ENCODE measurements at places on chromosomes 16 and 17.

GRCh38 chr17:42273474-42274252, 2.5 kb downstream of the STAT5B start:
- DNase-seq = no peak

DNA sequence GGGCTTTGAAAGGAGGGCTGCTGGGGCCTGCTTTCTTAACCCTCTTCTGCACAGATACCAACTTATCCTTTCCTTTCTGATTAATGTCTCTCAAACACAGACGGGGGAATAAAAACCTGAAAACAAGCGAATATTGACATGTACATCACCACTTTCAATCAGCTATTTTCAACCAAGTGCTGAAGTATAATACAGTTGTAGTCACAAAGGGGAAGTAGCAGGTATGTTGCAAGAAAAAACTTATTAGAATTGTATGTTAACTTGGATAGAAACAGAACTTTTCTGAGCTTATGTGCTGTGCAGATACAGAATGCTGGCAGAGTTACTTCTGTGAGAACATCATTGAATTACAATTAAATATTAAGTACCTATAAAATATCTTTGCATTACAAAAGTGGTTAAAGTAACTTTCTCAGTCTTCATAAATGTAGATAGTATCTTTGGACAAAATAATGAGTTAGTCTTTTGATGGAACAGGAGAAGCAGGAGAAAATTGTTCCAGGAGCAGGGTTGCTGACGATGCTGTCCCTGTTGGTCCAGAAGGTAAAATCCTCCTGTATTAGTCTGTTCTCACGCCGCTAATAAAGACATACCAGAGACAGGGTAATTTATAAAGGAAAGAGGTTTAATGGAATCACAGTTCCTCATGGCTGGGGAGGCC, 59.5 kb downstream of the RPTOR start:
- no peak for DNase-seq

GRCh38 chr17:76996741-76997694, 128.8 kb downstream of the MGAT5B start:
- DNase-seq = no peak

DNA sequence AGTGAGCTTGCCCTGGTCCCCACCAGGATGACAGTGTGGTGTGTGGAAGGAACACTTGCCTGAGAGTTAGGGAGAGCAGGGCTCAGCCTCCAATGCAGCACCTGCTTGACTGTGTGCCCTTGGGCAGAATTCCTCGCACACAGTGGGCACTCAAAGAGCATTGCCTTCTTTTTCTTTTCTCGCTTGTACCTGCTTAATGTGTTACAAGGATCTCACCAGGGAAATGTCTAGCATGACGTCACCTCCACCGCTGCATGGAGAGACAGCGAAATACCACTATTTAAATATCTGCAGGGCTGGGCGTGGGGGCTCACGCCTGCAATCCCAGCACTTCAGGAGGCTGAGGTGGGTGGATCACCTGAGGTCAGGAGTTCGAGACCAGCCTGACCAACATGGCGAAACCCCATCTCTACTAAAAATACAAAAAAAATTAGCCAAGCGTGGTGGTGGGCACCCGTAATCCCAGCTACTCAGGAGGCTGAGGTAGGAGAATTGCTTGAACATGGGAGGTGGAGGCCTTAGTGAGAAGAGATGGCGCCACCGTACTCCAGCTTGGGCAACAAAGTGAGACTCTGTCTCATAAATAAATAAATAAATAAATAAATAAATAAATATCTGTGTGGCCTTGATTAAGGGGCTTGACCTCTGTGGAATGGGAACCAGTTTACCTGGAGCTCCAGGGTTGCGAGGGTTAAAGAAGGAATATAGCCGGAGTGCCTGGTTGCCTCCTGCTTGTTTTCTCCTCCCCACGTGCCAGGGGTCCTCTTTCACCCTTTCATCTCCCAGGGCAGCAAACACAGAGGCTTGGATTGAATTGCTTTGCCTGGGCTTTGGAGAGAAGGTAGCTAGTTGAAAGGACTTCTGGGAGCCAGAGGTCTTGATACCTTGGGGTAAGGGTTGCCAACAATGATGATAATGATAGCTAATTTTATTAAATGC, 16.3 kb downstream of the SNX29 start:
- no peak for DNase-seq

GRCh38 chr17:61116577-61116976, 283.1 kb upstream of the TBX2 start:
- DNase-seq = no peak

GRCh38 chr17:27513849-27514248, 57.6 kb downstream of the KSR1 start:
- DNase-seq = no peak

DNA sequence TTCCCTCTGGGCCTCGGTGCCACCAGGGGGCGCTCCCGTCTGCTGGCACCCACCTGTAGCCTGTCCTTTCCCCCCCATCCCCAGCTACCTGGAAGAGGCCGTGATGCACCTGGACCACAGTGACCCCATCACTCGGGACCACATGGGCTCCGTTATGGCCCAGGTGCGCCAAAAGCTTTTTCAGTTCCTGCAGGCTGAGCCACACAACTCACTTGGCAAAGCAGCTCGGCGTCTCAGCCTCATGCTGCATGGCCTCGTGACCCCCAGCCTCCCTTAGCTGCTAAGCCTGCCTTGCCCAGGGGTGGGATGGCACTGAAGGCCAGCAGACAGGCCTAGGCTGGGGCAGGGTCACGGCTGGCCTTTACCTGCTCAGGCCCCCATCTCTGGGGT, 818 bp upstream of the NRN1L start:
- peak; percentile 68 for DNase-seq

DNA sequence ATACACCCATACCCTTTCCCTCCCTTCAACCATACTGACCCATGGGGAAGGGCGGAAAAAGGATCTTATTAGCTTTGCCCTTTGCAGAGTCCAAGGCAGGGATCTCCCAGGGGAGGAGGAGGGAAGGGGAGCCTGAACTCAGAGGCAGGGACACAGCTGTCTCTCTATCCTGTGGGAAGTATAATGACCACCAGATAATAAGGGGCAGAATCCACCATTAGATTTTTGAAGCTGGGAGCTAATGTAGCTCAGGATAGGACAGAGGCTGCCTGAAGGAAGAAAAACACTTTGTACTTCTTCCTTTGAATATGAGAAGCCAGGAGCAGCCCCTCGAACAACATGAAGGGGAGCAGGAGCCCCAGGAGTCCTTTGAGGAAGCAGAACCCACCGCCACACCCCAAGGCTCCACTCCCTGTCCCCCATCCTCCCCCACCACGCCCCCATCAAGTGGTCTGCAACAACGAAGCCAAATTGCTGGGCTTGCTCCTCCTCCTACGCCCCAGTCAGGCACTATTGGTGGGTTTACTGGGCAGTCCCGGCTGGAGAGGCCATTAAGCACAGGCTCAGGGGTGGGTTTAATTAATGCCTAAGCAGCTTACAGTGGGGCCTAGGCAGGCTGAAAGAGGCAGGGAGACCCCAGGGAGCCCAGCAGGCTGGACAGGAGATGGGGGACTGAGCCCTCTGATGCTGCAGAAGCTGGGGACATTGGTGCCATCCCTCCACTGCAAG, 5.3 kb downstream of the MPP2 start:
- no peak for DNase-seq

DNA sequence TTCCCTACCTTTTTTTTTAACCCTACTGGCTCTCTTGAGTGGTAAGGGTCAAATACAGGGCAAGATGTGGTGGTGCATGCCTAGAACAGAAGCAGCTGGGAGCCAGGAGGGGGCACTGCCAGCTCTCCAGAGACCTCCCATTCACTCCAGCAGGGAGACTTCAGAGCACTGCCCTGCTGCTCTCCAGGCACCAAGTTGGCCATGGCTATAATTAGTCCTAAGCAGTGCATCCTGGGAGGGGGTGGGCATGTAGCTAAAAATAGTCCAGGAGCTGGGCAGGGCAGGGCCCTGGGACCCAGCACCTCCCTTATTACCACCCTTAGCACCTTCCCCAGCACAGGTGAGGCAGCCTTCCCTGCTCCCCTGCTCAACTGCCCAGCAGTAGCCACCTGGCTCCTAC, 3.5 kb downstream of the CORO6 start:
- no peak for DNase-seq

- no peak for DNase-seq
Observed at GRCh38 chr16:87380881-87381280, 2.7 kb downstream of the FBXO31 start.

DNA sequence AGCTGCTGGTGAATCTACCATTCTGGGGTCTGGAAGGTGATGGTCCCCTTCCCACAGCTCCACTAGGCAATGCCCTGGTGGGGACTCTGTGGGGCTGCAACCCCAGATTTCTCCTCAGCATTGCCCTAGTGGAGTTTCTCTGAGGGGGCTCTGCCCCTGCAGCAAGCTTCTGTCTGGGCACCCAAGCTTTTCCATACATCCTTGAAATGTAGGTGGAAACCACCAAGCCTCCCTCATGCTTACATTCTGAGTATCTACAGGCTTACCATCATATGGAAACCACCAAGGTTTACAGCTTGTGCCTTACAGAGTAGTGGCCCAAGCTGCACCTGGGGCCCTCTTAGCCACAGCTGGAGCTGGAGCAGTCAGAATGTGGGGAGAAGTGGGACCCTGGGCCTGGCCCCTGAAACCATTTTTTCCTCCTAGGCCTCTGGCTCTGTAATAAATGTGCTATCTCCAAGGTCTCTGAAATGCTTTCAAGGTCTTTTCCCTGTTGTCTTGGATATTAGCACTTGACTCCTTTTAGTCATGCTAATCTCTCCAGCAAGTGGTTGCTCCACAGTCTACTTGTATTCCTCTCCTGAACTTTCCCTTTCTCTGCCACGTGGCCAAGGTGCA, 19.6 kb upstream of the DLX3 start:
- no peak for DNase-seq

- DNase-seq = peak; percentile 51
Observed at GRCh38 chr17:64773836-64774761, 112.0 kb upstream of the SMURF2 start.

Measured in activated naive CD4-positive, alpha-beta T cell treated with anti-CD3 and anti-CD28 coated beads, Interleukin-2, amount 50 U/mL, for 72 hours (primary cell).